ENCODE measurements at places on chromosomes 1 and 21.
A peak's percentile ranks its signal among the peaks of the same experiment; 100 is the strongest.

GRCh38 chr21:25513810-25514209, 93.5 kb downstream of the MRPL39 start:
- DNase-seq, result no peak

- no peak for DNase-seq
Observed at GRCh38 chr1:18803851-18804250, 55.6 kb downstream of the TAS1R2 start.

DNA sequence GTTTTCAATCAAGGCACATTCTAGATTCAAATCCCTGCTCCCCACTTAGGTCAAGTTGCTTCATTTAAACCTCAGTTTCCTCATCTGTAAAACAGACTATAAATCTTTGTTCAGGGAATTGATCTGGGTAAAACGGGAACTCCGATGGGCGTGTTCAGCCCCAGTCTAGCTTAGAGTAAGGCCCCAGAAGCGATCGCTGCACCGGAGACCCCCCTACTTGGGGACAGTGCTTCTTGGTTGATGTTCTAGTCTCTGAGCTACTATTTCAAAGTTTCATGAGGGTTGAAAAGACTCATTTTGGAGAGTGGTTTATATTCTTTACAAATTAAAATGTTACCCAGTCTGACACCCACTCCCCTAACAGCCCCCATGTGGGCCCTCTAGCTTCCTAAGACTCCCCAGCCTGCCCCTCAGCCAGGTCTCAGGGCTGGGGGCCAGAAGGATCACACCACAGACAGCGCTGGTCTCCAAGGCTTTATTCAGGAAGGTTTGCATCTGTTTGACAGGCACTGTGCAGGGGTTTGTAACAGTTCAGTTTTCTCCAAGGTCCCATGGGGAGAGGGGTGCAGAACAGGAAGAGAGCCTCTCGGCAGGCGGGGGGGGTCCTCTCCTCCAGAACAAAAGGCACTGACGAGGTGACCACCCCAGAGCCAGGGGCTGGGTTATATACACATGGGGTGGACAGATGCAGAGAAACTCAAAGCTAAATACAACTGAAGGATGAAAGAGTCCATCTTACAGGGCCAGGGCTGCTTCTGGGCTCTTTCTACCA, 82.9 kb downstream of the STUM start:
- DNase-seq, result no peak

GRCh38 chr1:195584870-195585624, 1023.2 kb downstream of the KCNT2 start:
- DNase-seq, result no peak

DNA sequence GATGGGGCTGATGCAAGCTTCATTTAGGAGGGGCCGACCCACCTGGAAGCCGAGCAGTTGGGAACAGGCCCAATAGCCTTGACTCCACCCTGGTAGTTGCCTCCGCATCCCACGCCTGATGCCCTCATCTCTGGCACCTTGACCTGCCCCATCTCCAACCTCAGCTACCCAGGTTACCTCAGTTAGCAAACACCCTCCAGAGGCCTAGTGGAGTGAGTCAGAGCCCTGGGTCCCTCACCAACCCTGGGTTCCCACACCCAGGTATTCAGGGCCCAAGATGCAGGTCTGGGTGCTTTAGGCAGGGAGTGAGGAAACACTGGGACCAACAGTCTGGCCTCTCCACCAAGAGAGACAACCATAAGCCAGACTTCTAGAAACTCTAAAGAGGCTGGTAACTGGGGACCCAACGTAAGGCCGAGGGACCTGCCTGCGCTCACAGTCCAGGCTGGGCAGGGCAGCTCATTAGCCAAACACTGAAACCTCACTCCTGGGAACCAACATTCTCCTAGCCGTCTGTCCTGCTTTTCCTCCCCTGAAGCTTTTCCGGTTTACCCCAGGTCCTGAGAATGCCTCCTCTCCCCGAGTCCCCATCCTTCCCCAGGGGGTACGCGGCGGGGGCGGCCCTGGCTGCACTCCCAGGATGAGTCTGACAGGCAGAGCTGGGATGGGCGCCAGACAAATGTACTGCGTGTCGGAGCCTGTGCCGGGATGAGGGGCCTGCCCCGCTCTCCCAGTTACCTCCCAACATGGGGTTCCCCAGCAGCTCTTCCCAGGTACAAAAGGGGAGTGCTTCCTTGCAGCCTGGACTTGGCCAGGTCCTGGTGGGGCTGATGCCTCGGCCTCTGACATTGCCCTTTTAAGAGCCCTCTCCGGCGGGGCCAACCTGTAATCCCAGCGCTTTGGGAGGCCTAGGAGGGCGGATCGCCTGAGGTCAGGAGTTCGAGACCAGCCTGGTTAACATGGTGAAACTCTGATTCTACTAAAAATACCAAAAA, 8.9 kb upstream of the CELSR2 start:
- DNase-seq, result peak; percentile 76

GRCh38 chr1:36554323-36554628, 71.6 kb upstream of the CSF3R start:
- no peak for DNase-seq

DNA sequence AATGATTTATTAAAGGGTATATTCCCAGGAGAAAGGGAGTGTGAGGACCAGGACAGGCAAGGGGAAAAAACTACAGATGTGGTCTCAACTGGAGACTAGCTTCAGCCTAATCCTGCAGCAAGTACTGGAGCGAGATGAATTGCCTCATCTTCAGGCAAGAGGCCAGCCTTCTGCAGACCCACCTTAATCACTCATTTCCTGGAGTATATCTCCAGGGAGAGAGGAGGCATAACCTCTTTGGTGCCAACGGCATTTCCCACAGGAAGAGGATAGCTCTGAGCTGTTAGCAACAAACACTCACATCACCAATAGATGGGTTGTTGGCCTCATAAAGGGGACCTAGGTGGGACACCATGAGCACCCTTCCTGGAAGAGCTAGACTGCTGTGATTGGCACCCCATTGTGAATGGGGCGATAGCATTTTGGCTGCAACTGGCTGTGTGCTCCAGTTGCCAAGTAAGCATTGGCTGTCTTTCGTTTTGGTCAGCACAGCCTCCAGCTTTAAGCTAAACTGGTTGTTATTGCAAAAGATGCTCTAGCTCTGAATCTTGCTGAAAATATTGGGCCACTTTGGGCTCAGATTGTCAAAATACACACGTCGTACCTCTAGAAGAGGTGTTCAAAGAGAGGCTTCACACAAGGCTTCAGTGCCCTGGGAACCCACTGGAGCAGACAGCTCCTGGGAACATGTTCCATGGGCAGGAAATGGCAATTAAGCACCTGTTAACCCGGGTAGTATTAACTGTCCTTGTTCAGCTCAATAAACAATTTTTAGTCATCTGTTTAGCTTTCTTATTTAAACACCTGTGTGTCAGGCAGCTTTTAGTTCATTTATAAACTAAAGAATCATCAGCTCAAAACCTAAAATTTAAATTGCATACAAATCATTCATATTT, 314.8 kb upstream of the C1orf87 start:
- DNase-seq, result no peak

DNA sequence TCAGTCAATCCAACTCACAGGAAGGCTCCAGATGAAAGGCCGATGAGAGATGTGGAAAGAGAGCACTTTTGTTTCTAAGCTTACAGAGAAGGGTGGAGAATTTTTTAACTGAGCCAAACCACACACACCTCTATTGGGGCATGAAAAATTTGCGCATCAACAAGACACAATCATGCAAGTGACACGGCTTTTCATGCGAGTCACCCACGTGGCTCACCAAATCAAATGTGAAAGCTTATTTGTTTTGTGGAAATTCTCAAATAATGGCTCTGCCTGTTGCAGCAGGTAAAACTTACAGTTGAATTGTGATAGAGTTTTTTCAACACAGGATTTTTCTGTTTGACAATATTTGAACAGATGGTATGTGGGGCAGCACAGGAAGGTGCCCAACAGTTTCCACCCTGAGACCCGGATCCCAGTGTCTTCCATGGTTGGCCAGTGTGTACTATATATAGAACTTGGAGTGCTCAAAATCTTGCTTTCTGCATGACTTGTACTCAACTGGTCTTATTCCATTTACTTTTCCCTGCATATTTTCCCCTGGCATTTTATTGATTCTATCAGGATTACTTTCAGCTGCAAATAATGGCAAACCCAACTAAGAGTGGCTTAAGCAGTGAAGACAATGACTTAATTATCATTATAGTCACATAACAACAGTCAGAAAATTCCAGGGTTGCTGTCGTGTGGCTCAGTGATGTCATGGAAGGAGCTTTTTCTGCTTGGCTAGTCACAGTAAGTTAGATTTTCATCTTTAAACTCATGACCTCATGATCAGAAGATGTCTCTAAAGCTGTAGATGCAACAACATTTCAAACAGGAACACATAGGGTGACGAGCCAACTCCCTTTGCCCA, 90.6 kb upstream of the SIM2 start:
- no peak for DNase-seq

DNA sequence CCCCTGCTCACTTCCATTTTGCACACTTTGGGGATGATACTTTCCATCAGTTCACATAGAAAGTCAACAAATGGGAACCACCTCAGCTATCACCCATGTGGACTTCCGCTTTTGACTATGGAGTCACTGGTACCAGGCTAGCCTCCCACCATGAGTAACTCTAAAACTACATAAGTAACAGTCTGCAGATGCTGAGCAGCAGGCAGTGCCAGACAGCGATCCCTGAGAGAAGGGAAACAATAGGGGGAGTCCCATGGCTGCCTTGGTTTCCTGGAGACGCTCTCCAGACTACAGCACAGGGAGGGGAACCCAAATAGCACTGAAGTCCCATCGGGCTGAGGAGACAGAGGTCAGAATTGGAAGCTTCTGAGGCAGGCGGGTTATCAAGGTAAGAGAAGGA, 2.8 kb upstream of the TFF2 start:
- DNase-seq, result no peak

DNA sequence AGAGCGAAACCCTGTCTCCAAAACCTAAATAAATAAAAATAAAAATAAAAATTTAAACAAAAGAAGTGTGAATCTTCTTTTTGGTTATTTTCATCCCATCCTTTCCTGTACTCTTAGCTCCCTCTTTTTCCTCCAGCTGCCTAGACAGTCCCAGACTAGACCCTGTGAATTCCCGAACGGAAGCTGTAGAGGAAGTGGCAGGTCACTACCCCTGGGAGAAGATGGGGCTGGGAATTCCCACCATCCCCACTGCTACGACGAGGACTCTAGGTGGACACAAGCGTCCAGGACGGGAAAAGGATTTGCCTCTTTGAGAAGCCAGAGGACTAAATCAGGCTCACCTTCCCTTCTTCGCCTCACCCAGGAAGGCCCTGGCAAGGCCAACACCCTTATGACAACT, 12.6 kb downstream of the RHBDL2 start:
- no peak for DNase-seq

GRCh38 chr1:232327899-232328298, 302.0 kb downstream of the SIPA1L2 start:
- DNase-seq, result no peak

DNA sequence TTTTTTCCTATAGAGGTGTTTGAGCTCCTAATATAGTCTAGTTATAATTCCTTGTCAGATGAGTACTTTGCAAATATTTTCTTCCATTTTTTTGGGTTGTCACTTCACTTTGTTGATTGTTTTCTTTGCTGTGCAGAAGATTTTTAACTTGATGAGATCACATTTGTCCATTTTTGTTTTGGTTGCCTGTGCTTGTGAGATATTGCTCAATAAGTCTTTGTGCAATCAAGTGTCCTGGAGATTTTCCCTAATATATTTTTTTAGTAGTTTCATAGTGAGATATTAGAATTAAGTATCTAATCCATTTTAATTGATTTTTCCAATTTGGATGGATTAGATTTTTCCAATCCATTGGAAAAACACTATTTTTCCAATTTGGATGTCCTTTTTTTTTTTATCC, 1395.5 kb downstream of the PLA2G4A start:
- DNase-seq, result no peak

DNA sequence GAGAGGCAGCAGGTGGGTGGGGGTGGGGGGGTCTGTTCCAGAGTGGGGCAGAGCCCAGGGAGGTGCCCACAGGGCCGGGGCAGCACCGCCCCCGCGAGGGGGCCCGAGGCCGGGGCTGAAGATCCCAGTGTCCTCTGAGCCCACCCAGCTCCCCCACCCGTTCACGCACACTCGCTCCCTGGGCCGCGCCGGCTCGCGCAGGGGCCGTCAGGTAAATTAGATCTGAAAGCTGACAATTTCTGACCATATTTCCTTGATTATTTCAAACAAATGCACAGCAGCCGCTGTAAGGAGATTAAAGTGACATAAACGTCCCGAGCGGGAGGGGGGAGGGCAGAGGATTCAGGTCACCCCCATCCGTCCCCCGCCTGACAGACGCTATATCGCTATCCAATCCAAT, 118.0 kb downstream of the CASZ1 start:
- no peak for DNase-seq

- no peak for DNase-seq
Observed at GRCh38 chr1:237700181-237700580, 190.5 kb downstream of the ZP4 start.

- DNase-seq, result no peak
Observed at GRCh38 chr1:169456029-169456428, 28.8 kb upstream of the CCDC181 start.

DNA sequence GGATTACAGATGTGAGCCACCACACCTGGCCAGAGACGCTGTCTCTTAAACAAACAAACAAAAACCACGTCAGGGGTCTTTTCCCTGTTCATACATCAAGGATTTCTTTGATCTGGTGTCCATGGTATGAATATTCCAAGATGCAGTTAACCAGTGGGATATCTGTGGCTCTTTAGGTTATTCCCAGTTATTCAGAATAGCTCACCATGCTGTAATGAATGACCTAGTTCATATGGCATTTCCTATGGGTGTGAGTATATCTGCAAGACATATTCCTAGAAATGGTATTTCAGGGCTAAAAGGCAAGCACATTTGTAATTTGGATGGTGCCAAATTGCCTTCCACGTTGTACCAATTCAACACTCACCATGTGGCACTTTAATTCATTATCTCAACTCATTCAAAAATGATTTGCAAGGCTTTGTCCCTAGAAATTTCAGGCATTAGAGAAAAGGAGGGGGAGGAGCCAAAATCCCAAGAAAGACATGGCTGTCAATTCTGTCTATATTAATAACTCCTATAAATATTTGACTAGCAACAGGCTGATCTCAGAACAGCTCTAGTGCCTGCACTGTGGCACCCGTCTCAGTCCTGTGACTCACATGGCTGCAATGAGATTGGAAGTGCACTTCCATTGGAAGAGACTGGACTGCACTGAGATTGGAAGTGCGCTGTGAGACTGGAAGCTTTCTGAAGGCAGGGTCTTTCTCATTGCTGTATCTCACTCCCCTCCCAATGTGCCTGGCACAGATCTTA, 6.0 kb upstream of the STMN1 start:
- no peak for DNase-seq

- DNase-seq, result no peak
Observed at GRCh38 chr1:231991231-231991630, 364.6 kb downstream of the DISC1 start.

GRCh38 chr1:36304521-36304920, 1.6 kb upstream of the SH3D21 start:
- DNase-seq, result no peak

GRCh38 chr1:212976586-212976985, 26.2 kb downstream of the VASH2 start:
- no peak for DNase-seq
